Thoracic aorta (tissue), 2 donors: ENCODE measurements at places on chromosomes 12 and 14. TPM values are rescaled to one million over a fixed set of nuclear protein-coding genes. Genes with fewer than 3 reads are reported as not detected.

GRCh38 chr12:56836317-56836716, 73.2 kb downstream of the HSD17B6 start:
- DNase-seq = no peak
- no peak overlapping the region for H3K4me3 ChIP-seq
- no peaks in the 10 kb centered on the region for H3K36me3 ChIP-seq
- no peak overlapping the region for H3K27ac ChIP-seq
- no peaks in the 10 kb centered on the region for H3K27me3 ChIP-seq

DNA sequence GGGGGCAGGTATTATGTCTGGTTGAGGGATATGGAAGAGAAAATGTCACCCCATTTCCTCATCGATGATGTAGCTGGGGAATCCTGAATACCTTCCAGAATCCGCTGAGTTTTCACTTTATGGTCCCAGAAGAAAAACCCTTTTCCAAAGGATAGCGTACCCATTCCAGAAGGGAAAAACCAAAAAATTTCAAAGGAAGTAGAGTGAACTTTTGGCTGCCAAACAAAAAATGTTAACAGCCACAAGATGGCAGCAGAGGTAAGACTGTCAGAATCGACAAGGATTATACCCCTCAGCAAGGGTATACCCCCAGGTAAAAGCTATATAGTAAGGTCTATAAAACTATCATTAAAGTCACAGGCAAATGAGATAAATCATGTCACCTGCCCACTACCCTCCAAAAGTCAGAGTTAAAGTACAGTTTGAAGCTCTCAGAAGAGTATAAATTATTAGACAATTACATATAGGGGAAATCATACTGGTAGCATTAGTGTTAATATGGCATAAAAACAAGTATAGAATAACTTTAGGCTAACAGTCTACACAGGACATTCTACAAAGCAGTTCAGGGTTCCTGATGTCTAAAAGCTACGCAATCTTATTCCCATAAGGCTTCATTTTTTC, 18.0 kb downstream of the ACIN1 start:
- peaks cover 11% of the 10 kb centered on the region for H3K4me1 ChIP-seq
- peaks cover 71% of the 10 kb centered on the region for H3K36me3 ChIP-seq
- DNase-seq = no peak
- H3K4me3 ChIP-seq = no peak overlapping the region
- no peak overlapping the region for H3K27ac ChIP-seq

DNA sequence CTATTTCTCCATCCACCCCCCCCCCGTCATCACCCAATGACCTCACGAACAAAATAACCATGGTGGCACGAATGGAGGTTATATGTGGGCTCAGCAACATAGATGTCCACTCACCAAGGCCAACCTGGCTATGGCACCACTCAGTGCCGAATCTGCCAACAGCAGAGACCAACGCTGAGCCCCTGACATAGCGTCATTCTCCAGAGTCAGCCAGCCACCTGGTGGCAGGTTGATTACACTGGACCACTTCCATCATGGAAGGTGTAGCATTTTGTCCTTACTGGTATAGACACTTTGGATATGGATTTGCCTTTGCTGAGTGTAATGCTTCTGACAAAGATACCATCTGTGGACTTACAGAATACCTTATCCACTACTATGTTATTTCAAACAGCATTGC, 24.2 kb upstream of the DYRK2 start:
- H3K4me3 ChIP-seq = no peak overlapping the region
- H3K4me1 ChIP-seq = no peaks in the 10 kb centered on the region
- H3K27ac ChIP-seq = no peak overlapping the region
- DNase-seq = no peak

- no peaks in the 10 kb centered on the region for H3K4me1 ChIP-seq
- no peak for DNase-seq
- no peaks in the 10 kb centered on the region for H3K27me3 ChIP-seq
Measured at GRCh38 chr12:3622021-3622821, 130.7 kb downstream of the CRACR2A start.

GRCh38 chr12:99418379-99418778, 229.2 kb upstream of the GARIN6 start:
- H3K36me3 ChIP-seq = no peaks in the 10 kb centered on the region
- DNase-seq = no peak
- H3K27ac ChIP-seq = no peak overlapping the region
- no peak overlapping the region for H3K4me3 ChIP-seq

ESR2 gene
- total RNA-seq = 0.27 TPM

WSCD2 gene
- 3.3 TPM for total RNA-seq

DNAL1 gene
- total RNA-seq = 13.0 TPM

TOMM20L gene
- total RNA-seq = not detected

EXD2 gene
- 10.4 TPM for total RNA-seq

LGALS3 gene
- total RNA-seq = 195 TPM

DNA sequence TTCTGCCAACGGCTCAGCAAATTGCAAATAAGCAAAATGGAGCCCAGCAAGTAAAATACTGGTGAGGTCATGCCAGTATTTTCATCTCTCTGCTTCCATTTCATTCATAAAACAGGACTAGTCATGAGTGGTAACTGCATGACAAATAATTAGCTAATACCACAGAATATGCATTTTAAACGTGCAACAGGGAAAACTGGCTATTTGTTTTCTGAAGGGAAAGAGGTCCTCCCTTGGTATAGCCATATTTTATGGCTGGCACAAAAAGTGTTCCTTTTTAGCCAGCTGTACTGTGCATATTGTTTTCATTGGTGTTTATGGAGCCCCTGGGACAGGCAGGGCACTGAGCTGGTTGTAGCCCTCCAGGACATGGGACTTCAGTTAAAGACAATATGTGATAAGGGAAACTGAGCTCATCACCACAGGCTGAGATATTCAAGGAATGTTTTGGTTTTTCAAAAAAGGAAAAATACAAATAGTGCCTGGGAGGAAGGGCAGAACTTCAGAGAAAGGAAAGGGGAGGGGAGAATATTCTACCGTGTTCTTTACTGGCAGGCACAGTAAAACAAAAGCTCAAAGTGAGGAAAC, 26.1 kb upstream of the FOXN3 start:
- no peaks in the 10 kb centered on the region for H3K27me3 ChIP-seq
- peak overlapping the region; percentile 35 for H3K27ac ChIP-seq
- H3K36me3 ChIP-seq = no peaks in the 10 kb centered on the region
- DNase-seq = no peak
- no peak overlapping the region for H3K4me3 ChIP-seq

ANO2 gene
- 18.5 TPM for total RNA-seq

- peaks cover 35% of the 10 kb centered on the region for H3K4me1 ChIP-seq
- no peaks in the 10 kb centered on the region for H3K36me3 ChIP-seq
- no peaks in the 10 kb centered on the region for H3K27me3 ChIP-seq
- peak overlapping the region; percentile 89 for H3K27ac ChIP-seq
- peak overlapping the region; percentile 91 for H3K4me3 ChIP-seq
Measured at GRCh38 chr12:3078086-3078820, 1.1 kb downstream of the TSPAN9 start.

GRCh38 chr12:15502211-15502610, 179.9 kb downstream of the PTPRO start:
- H3K36me3 ChIP-seq = no peaks in the 10 kb centered on the region
- H3K27ac ChIP-seq = no peak overlapping the region
- H3K4me3 ChIP-seq = no peak overlapping the region
- H3K4me1 ChIP-seq = peaks cover 2% of the 10 kb centered on the region
- DNase-seq = no peak
- no peaks in the 10 kb centered on the region for H3K27me3 ChIP-seq

- H3K4me3 ChIP-seq = no peak overlapping the region
- H3K4me1 ChIP-seq = no peaks in the 10 kb centered on the region
- no peak for DNase-seq
- no peak overlapping the region for H3K27ac ChIP-seq
- no peaks in the 10 kb centered on the region for H3K27me3 ChIP-seq
- H3K36me3 ChIP-seq = peaks cover 3% of the 10 kb centered on the region
Measured at GRCh38 chr14:20278414-20278813, 27.3 kb downstream of the TTC5 start.

GRCh38 chr12:56836800-56837663, 73.9 kb downstream of the HSD17B6 start:
- no peak overlapping the region for H3K4me3 ChIP-seq
- no peaks in the 10 kb centered on the region for H3K36me3 ChIP-seq
- H3K27ac ChIP-seq = no peak overlapping the region
- peaks cover 2% of the 10 kb centered on the region for H3K4me1 ChIP-seq
- no peaks in the 10 kb centered on the region for H3K27me3 ChIP-seq

GRCh38 chr14:27727251-27727770, 1039.3 kb upstream of the FOXG1 start:
- no peaks in the 10 kb centered on the region for H3K4me1 ChIP-seq
- no peak overlapping the region for H3K4me3 ChIP-seq
- no peak for DNase-seq
- no peak overlapping the region for H3K27ac ChIP-seq

RNASE8 gene
- not detected for total RNA-seq

DNA sequence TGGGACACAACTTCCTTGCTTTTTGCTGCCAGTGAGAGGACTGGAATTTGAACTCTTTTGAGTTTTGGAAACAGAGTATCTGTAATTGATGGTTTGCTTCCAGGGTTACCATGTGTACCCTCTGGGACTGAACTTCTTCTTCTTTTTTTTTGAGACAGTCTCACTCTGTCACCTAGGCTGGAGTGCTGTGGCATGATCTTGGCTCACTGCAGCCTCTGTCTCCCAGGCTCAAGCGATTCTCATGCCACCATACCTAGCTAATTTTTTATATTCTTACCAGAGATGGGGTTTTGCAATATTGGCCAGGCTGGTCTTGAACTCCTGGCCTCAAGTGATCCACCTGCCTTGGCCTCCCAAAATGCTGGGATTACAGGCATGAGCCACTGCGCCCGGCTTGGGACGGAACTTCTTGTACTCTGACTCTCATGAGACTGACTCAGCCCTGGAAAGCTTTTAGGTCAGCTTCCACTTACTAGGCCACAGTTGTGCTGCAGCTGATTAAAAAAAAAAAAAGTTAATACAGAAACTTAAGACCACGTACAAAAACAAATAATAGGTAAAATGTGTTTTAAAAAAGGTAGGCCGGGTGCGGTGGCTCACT, 15.8 kb downstream of the SEL1L start:
- DNase-seq = no peak
- peaks cover 23% of the 10 kb centered on the region for H3K36me3 ChIP-seq
- no peaks in the 10 kb centered on the region for H3K27me3 ChIP-seq
- H3K4me3 ChIP-seq = no peak overlapping the region
- H3K27ac ChIP-seq = no peak overlapping the region

DNA sequence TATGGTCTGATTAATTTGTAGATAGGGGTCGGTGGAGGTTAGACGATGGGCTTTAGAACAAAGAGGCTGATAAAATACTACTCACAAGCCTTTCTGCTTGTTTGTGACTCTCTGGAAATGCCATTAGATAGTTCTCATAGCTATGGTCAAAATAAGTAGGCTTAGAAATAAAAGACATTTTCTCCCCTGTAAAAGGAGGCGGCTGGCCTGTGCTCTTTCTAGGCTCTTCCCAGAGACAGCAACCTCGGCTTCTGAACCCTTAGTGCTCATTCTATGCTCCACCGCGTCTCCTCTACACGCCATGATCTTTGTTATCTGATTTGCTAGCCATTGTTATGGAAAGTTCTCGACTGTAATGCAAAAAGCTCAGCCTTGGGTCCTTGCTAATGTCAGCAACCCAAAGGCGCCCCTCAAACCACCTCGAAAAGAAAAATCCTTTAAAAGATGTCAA, 64.5 kb downstream of the CRADD start:
- H3K27me3 ChIP-seq = no peaks in the 10 kb centered on the region
- peak overlapping the region; percentile 73 for H3K27ac ChIP-seq
- peak overlapping the region; percentile 72 for H3K4me3 ChIP-seq

DNA sequence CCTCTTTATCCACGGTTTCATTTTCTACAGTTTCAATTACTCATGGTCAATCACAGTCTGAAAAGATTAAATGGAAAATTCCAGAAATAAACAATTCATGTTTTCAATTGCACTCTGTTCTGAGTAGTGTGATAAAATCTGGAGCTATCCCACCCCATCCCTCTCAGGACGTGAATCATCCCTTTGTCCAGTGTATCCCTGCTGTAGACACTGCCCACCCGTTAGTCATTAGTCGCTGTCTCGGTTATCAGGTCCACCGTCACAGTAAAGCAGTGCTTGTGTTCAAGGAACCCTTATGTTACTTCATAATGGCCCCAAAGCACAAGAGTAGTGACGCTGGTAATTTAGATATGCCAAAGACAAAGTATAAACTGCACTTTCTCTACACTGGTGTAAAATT, 141.0 kb upstream of the LMNTD1 start:
- H3K27ac ChIP-seq = no peak overlapping the region
- no peak overlapping the region for H3K4me3 ChIP-seq
- peak; percentile 11 for DNase-seq
- no peaks in the 10 kb centered on the region for H3K36me3 ChIP-seq

GRCh38 chr12:90262251-90262650, 553.6 kb upstream of the ATP2B1 start:
- H3K27ac ChIP-seq = no peak overlapping the region
- no peaks in the 10 kb centered on the region for H3K36me3 ChIP-seq
- H3K27me3 ChIP-seq = no peaks in the 10 kb centered on the region
- peaks cover 6% of the 10 kb centered on the region for H3K4me1 ChIP-seq
- no peak overlapping the region for H3K4me3 ChIP-seq
- no peak for DNase-seq

MSRB3 gene
- total RNA-seq = 232 TPM

PGF gene
- total RNA-seq = 75.3 TPM
